ENCODE measurements at places on chromosomes 13 and 19. TPM values are rescaled to one million over a fixed set of nuclear protein-coding genes. Genes with fewer than 3 reads are reported as not detected.

The ZNF100 gene
- total RNA-seq = 20.8 TPM

The GAPDHS gene
- total RNA-seq = not detected

The SYCN gene
- total RNA-seq = not detected

The JSRP1 gene
- 0.91 TPM for total RNA-seq

The GPR12 gene
- total RNA-seq = not detected

The PLK5 gene
- total RNA-seq = not detected

The KLK7 gene
- not detected for total RNA-seq

The PGLYRP1 gene
- not detected for total RNA-seq

The CDC37 gene
- 310 TPM for total RNA-seq

The ZNF296 gene
- total RNA-seq = 4.7 TPM

Measured in activated CD4-positive, alpha-beta T cell treated with anti-CD3 and anti-CD28 coated beads, Interleukin-2, amount 10 ng/mL, durations not matched to agents 24 days and 14 days (primary cell).